ENCODE measurements at places on chromosomes 2 and 18. TPM values are rescaled to one million over a fixed set of nuclear protein-coding genes. Genes with fewer than 3 reads are reported as not detected.

GRCh38 chr2:158740621-158741020 lies 54.5 kb upstream of the DAPL1 start:
- no peak for DNase-seq

- no peak for DNase-seq
Measured at GRCh38 chr18:72674710-72675109, 130.6 kb upstream of the CBLN2 start.

GRCh38 chr2:46367286-46367685 lies 70.1 kb downstream of the EPAS1 start:
- DNase-seq: no peak

DNA sequence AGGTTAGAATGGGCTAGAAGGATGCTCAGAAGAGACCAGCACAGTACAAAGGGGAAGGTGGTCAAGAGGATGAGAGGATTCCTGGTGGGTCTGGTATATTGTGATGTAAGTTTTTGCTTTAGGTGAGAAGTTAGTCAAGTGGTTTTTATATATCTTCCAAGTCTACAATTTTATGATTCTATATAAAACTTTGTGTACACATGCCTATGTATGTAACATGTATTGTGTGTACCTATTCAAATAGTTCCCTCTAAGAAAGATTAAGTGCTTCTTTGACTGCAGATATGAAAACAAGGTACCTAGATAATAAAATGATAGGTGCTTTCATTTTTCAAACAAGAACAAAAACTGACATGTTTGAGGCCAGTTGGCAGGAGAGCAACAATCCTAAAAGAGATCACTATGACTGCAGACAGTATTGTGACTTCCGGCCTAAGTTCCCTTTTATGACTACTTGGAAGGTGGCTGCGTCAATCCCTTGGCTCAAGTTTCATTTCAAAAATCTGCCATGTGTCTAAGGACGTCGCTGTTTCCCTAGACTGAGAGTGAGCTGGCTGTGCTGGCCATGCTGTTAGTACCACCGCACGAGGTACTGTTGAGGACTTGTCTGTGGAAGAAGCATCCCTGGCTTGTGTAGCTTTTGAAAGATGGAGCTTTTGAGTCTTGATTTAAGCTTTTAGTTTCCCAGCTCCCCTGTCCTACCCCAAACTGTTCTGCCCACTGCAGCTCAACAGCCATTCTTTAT lies 123.1 kb downstream of the PRPF40A start:
- no peak for DNase-seq

GRCh38 chr2:211077216-211077767 lies 520.9 kb downstream of the CPS1 start:
- DNase-seq: no peak

DNA sequence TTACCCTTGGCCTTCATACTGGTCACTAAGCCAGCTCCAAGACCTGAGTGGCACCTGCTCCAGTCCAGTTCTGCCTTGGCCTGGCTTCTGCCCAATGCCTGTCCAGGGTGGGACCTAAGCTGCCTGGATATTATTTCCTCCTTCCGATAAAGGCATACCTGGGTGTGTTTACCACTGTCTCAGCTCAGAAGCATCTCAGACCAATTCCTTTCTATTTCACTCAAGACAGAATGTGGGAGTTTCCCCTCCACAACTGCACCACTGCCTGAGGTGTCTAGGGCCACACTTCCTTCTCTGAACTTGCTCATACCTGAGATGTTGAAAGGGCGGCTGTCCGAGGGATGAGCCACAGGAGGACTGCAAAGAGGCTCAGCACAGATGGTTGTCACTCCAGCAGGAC lies 18.4 kb upstream of the CAB39 start:
- DNase-seq: peak; percentile 15

- no peak for DNase-seq
Measured at GRCh38 chr2:238900511-238900910, 52.6 kb downstream of the TWIST2 start.

UBXN2A gene
- total RNA-seq: 9.3 TPM

TBR1 gene
- total RNA-seq: 0.04 TPM

GRCh38 chr2:33425586-33426031 lies 50.8 kb upstream of the RASGRP3 start:
- DNase-seq: no peak

DNA sequence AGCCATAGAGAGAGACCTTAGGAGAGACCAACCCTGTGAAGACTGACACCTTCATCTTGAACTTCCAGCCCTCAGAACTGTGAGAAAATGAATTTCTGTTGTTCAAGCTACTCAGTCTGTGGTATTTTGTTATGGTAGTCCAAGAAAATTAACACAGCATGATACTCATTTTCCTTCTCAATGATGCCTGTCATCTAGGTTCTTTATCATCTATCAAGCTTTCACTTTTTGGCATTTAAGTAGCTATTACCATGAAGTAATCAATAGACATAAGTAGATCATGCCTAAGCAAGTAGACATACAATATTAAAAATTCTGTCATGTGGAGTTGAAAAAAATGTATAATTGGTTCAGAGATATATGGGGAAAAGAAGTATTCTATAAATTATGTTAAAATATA lies 444.7 kb downstream of the THSD7B start:
- DNase-seq: no peak

GRCh38 chr2:86038291-86039081 lies 67.2 kb downstream of the POLR1A start:
- peak; percentile 83 for DNase-seq

GRCh38 chr18:62616331-62616805 lies 93.5 kb downstream of the ZCCHC2 start:
- DNase-seq: no peak

DNA sequence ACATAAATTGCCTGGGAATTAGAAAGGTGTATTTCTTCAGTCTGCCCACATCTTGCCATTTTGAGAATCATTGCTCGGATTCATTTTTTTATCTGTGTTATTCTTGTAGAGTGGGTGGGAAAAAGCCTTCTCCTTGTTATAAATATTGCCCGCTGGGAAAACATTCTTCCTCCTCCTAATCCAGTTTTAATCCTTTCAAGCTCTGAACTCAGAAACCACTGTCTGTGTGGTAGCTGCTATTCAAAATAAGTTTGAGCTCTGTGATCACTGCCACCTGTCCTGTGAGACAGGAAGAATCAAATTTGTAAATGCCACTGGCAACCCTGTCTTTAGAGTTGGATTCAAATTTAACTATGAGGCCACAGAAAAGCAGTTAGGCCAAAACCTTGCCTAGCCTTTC lies 1875.2 kb upstream of the PIK3C3 start:
- no peak for DNase-seq

DNA sequence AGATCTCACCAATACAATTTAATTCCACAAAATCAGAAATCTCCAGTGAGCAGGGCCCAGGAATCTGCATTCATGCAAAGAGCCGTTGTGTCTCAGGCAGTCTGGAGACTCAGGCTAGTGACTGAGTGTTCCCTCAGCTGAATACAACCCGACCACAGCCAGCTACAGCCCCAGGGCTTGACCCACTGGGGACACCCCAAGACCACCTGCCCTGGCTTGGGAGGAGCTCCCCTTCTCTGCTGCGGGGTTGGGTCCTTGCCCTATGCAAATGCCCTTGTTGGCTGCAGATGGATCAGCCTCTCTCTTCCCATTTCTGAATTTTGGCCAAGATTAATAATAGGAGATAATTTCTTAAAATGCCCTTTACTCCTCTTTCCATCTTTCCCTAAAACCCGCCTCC lies 157.7 kb downstream of the TWIST2 start:
- no peak for DNase-seq

GNLY gene
- total RNA-seq: 31.8 TPM

GRCh38 chr2:28674713-28675068 lies 76.9 kb upstream of the PPP1CB start:
- no peak for DNase-seq

DNA sequence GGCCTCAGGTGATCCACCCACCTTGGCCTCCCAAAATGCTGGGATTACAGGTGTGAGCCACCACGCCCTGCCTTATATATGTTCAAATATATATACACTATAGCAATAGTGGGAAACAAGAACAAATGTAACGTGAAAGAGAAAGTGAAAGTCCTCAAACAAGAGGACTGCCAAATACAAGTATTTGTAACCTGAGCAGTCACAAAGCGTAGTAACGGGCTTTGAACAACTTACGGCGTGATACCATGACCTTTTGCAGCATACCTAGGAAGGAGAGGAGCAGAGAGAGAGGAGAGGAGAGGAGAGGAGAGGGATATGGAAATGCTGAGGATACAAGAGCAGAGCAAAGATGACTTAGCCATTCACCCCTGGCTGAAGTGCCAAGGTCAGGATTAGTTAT lies 113.8 kb upstream of the RGPD4 start:
- DNase-seq: no peak

- peak; percentile 61 for DNase-seq
Measured at GRCh38 chr2:219459460-219460311, 25.0 kb downstream of the SPEG start.

GRCh38 chr2:122451040-122451439 lies 695.6 kb downstream of the TSN start:
- no peak for DNase-seq

GRCh38 chr2:120945832-120946499 lies 210.3 kb downstream of the GLI2 start:
- no peak for DNase-seq

DNA sequence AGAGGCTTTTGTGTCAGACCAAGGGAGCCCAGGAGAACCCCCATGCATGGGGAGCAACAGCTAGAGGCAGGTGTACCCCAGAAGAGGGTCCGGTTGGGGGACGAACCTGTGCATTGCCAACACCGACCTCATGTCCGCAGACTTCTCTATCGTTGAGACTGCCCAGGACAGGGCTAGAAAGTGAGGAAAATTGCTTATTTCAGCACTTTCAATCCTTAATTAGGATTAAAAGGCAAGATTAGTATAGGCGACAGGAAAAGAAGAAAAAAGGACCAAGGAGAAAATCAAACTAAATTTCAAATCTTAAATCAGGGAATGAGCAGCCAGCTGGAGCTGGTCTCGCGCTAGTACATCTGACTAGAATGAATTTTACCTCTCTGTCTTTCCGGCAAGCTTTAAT lies 438.9 kb upstream of the SOX11 start:
- no peak for DNase-seq

DNA sequence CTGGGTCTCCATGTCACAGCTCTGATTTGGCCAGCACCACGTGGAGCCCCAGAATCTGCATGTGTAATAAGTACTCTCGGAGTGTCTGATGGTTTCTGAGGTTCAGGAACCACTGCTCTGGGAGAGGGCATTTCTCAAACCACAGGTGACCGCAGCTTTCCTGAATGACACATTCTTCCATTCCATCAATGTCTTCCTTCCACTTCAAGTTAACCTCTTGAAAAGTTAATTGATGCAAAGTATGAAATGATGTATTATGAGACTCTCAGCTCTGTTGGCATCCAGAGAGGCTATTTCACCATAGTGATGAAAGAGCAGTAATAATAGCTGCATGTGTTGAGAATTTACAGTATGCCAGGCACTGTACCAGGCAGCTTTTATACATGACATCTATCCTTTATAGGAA lies 61.3 kb upstream of the CRIM1 start:
- no peak for DNase-seq

DNA sequence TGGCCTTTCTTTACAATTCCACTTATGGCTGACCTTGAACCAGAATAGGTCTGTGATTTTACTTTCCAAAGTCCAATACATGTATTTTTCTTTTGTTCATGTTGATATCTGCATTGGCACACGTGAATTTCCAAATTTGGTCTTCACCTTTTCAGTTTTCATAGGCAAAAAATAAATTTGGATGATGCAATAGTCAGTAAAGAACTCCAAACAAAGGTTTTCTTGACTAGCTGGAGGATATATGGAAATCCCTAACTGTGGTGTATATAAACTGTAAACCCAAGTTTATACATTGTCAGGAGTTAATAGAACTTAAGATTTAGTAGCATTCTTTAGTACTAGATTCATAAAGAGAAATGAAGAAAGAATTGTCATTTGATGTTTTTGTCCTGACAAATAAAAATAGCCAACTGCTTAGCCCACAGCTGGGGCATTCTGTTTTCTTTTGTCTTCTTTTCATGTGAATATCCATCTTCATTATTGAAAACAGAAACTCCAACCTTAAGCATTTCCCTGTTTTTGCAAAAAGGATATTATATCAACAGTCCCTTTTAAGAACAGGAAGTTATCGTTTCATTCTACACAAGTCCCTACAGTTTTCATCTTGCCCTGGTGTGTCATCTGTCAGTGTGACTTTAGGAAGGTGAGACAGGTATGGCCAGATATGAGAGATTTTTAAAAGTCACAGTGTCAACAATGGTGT lies 132.9 kb downstream of the BCL2 start:
- no peak for DNase-seq

- no peak for DNase-seq
Measured at GRCh38 chr2:236341721-236342120, 77.5 kb upstream of the ASB18 start.

DNA sequence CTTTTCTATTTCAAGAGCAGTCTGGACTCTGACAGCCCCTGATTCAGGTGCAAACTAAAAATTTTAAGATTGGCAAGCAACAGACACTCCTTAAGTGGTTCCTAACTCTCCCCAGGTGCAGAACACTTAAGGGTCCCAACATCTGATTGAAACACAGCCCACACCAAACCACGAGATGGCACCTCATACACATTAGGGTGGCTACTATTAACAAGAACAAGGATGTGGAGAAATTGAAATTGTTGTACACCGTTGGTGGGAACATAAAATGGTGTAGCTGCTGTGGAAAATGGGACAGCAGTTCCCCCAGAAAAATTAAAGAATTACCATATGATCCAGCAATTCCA lies 82.3 kb downstream of the POLR1A start:
- no peak for DNase-seq

DNA sequence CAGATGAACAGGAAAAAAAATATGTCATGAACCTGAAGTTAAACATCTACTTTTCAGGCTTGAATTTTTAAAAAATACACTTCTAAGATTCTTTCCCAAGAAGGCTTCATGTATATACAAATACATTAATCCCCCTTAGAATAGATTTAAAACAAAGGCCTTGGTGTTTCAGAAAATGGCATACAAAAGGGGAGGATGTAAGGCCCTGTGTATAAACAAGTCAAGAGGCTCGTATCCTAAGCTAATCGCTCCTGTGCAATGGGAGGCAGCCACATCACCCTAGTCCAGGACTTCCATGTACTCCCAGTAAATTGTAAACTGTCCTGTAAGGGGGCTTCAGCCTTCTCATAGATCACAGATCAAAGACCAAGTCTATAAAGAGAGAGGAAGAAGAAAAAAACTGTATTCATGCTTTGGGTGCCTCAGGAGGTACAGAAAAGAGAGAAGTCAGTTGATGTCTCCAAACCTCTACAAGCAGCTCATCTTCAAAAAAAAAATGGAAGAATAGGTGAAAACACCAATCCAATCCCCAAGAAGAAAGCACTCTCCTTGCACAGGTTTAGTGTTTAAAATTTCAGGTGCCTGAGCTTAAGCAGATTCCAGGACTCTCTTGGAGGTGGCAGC lies 53.9 kb downstream of the ANKRD44 start:
- DNase-seq: no peak

GRCh38 chr2:191247381-191248057 lies 2.3 kb downstream of the MYO1B start:
- DNase-seq: no peak

DNA sequence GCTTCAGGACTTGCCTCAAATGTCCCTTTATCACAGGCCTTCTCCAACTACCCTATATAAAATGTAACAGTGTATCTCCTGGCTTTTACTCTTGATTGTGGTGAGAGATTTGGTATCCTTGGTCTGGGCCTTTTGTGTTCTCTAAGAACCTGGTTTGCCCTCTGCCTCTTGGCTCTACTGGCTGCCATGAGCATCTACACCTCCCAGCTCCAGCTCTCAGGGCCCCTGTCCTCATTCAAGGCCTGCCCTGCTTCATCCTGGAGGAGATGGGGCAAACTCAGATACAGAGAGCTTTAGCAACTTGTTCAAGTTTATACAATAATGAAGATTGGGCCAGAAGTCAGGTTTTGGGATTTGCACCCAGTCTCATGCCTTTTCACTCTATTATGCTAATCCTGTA lies 45.0 kb downstream of the QPCT start:
- DNase-seq: no peak

Data from activated naive CD4-positive, alpha-beta T cell treated with anti-CD3 and anti-CD28 coated beads, Interleukin-2, amount 50 U/mL, for 72 hours (primary cell).